ENCODE measurements at places on chromosomes 7 and 10.

DNA sequence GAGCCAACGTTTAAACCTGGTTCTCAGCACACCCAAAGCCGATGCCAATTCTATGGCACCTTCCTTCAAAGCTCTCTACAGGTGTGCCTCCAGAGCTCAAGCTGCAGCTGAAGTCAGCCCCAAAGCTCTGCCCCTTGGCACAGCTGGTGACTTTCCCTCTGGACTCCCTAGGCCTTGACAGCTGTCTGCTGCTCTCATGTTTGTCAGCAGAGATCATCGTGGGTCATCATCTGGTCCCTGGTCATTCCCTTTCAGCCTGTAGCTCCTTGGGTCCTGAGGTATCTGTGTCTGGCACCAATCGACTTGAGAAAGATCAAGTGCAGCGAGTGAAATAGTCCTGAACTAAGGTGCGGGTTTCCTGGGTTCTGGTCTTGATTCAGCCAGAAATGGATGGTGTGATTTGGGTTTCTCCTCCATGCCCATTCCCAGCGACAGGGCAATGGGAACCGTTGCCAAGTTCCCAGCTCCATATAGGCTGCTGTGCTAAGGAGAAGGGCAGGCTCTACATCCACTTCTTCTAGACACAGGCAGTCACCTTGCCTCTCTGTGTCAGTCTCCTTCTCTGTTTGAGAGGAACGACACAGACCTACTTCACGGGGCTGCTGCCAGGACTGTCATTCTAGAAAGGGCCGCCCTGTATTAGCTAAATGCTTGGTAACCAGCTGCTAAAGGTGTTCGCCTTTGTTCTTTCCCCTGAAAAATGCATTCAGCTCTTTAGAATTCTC lies 3.6 kb downstream of the PKD1L1 start:
- DNase-seq: no peak

DNA sequence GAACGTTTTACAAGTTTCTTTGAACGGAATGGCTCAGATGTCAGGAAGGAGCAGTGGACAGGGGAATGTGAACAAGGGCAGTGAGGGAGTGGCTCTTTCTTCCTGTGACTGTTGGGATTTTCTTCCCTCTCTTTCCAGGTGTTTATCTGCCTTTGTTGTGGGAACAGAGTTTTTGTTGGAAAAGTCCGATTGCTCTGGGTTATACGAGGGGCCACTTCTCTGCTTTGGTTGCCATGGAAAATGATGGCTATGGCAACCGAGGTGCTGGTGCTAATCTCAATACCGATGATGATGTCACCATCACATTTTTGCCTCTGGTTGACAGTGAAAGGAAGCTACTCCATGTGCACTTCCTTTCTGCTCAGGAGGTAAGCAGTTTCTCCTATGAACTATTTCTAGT lies 41.4 kb downstream of the ZRANB1 start:
- no peak for DNase-seq

DNA sequence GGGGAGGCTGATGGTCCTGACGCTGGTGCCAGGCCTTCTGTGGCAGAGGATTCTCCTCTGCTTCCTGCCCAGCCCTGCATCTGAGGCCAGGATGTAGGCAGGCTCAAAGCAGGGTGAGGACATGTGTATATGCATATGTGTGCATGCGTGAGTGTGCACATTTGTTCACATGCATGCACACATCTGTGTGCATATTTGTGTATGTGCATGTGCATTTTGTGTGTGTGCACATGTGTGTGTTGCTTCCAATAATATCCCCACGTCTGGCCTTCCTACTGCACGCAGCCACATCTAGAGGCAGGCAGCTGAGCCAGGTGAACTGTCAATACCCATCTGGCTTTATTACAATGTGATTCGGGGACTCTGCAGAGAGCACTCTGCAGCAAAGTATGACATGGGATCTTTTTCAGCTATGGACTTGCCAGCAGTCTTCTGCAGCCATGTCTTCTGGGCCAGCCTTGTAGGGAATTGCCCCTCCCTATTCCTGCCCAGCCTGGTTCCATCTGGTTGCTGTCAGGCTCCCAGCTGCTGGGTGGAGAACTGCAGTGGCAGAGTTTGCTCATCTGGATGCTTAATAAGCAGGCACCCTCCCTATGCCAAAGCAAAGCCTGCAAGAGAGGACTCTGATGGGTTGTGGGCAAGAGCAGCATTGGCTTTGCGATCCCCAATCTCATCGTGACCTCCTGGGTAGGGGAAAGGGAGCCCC lies 140.7 kb downstream of the PFKFB3 start:
- DNase-seq: no peak

GRCh38 chr10:112851181-112851580 lies 98.9 kb upstream of the TCF7L2 start:
- DNase-seq: no peak

GRCh38 chr10:42950606-42951485 lies 126.0 kb upstream of the RET start:
- DNase-seq: no peak

- DNase-seq: no peak
Measured at GRCh38 chr7:110759069-110759468, 331.9 kb upstream of the LRRN3 start.

DNA sequence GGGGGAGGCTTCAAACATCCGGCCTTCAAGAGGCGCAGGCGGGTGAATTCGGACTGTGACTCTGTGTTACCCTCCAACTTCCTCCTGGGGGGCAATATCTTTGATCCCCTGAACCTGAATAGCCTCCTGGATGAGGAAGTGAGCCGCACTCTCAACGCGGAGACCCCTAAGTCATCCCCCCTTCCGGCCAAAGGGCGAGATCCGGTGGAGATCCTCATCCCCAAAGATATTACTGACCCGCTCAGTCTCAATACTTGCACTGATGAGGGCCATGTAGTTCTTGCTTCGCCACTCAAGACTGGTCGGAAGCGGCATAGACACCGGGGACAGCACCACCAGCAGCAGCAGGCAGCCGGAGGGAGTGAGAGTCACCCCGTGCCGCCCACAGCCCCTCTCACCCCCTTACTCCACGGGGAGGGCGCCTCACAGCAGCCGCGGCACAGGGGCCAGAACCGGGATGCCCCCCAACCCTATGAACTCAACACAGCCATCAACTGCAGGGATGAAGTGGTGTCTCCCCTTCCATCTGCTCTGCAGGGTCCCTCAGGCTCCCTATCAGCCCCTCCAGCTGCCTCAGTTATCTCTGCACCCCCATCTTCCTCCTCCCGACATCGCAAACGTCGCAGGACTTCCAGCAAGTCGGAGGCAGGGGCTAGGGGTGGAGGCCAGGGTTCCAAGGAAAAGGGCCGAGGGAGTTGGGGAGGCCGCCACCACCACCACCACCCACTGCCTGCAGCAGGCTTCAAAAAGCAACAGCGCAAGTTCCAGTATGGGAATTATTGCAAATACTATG lies 1.1 kb downstream of the MEPCE start:
- DNase-seq: no peak

- DNase-seq: no peak
Measured at GRCh38 chr10:61486738-61487396, 33.7 kb upstream of the TMEM26 start.
